ENCODE measurements at places on chromosomes 11 and 22. TPM values are rescaled to one million over a fixed set of nuclear protein-coding genes. Genes with fewer than 3 reads are reported as not detected.

PATE2 gene
- not detected for total RNA-seq

RAD9A gene
- 26.9 TPM for total RNA-seq

MMP27 gene
- not detected for total RNA-seq

GLYATL2 gene
- total RNA-seq, result 0.91 TPM

SPINDOC gene
- total RNA-seq, result 53.8 TPM

BTBD10 gene
- 33.3 TPM for total RNA-seq

HBG2 gene
- total RNA-seq, result not detected

ANKK1 gene
- 0.90 TPM for total RNA-seq
